Astrocyte of the hippocampus (primary cell): ENCODE measurements at places on chromosomes 1 and 21.
A peak's percentile ranks its signal among the peaks of the same experiment; 100 is the strongest.

GRCh38 chr1:181483285-181484195 lies at the start of gene CACNA1E:
Gene CACNA1E, plus strand, starts transcription at chr1:181483517. Its CDS starts 228 bp downstream, at chr1:181483745.
- DNase-seq, result no peak

DNA sequence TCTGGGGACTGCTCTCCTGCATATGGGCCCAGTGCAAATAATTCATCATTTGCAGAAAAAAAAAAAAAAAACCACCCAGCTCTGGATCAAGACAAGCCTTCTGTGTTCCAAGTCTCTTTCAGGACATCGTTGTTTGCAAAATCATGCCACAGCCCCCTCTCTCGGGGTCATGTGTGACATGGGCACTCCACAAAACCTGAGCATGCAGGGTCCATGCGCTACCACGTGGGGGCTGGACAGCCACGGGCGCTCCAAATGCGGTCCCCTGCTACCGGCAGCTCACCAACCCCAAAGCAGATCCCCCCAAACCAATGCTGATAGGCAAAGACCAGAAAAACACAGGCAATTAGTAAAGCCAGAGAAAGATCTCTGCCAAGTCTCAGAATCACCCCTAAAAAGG lies 17.6 kb downstream of the NPHP4 start:
- no peak for DNase-seq

DNA sequence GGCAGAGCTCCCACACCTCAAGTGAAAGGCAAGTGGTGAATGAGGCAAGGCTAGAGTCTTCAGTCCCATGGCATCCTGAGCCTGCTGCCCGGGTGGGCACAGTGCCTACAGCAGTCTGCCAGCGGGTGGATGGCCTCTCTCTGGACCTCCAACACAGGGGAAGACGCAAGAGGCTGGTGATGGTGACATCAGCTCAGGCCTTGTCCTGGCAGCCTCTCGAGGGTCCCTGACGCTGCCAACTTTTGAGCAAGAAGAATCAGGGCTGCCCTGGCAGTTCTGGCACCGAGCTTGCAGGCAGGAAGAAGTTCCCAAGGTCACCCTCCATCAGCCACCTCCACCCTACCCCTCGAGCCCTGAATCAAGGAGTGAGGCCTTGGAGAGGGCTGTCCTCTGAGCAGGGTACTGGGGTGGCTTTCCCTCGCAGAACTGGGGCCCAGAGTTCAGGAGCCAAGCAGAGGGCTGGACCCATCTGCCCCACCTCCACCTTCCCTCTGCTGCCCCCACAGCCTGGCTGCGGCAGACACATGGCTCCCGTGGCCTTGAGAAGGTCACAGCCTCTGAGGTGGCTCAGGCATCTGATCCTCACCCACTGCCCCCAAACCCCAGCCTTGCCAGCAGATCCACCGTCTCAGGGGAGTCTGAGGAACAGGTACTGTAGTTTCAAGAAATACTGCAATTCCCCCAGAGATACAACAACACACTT lies 5.8 kb downstream of the RAP1GAP start:
- no peak for DNase-seq

DNA sequence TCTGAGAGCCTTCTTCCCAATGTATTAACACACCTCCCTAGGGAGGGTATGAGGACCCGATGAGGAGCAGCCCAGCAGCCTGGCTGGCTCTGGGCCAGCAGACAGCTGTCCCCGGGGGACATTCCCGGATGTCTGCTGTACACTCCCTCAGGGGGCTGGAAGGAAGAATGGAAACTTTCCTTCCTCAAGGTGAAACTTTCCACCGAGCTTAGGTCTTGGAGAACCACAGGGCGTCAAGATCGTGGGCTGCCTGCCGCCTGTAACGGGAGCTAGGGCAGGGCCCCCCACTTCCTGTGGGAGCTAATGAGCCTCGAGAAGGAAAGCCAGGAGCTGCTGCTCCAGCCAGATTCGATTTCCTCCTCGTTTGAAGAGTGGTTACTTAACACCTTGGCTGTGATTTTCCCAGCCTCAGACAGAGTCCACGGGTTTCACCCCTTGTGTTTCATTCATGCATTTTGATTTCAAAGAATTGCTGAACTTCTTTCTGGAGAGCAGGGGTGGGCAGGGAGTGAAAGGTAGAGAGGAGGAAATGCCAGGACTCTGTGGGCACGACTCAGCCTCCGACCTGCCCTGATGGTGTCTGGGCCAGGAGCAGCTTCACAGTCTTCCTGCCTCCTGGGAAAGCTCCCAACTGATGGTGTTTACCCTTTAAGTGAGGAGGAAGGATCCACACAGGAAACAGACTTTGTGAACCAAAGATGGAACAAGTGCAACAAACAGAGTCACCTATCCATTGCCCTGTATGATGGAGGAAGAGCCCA lies 29.7 kb downstream of the UBE2T start:
- peak; percentile 17 for DNase-seq

DNA sequence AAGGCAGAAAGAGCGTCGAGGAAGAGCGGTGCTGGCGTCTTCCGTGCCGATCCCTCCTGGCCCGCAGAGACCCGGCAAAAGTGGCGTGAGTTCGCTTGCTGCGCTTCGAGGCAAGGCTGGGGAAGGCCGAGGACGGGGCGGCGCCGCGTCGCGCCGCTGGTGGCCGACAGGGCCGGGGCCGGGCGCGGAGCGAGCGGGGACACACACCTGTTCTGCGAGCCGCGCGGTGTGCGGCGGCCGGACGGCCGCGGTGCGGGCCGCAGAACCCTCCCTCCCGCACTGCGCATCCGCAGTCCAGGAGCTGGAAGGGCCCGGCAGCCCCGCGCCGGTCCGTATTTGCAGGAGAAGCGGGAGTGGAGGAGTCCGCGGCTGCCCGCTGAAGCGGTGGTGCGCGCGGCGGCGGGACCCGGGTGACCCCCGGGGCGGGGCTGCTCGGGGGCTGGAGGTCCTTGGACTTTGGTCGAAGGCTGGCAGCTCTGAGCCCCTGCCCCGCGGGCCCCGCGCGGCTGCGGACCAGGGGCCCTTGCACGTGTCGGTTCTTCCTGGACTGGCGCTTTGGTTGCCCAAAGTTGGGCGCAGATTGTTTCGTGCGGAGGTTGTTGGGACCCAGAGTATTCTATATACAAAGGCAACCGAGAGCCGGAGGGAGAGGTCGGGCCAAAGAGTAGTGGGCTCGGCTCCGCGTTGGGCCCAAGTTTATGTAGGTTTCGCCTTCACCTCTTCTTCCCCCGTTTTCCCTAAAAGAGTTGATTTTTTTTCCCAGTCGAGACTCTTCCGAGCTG lies 2.6 kb downstream of the RNF220 start:
- DNase-seq, result peak; percentile 52

- peak; percentile 45 for DNase-seq
These were observed 22.9 kb downstream of the S1PR1 start for GRCh38 chr1:101259744-101260148.

DNA sequence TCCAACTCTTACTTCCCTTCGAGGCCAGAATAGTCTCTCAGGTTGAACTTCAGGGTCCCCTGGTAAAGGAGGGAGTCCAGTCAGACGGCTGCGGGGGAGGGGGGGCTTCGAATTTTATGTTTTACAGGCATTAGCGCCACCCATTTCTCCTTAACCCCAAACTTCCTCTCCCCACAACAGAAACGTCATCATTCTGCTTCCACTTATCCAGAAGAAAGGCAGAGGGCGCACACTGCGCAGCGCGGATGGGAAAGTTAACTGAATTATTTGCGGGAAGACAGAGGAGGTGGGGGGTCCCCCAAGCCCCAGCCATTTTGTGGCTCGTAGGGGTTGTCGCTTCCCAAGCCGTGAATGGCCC lies 529 bp upstream of the PRMT2 start:
- peak; percentile 92 for DNase-seq

GRCh38 chr1:51280321-51280978 lies 44.4 kb downstream of the RNF11 start:
- DNase-seq, result peak; percentile 50

DNA sequence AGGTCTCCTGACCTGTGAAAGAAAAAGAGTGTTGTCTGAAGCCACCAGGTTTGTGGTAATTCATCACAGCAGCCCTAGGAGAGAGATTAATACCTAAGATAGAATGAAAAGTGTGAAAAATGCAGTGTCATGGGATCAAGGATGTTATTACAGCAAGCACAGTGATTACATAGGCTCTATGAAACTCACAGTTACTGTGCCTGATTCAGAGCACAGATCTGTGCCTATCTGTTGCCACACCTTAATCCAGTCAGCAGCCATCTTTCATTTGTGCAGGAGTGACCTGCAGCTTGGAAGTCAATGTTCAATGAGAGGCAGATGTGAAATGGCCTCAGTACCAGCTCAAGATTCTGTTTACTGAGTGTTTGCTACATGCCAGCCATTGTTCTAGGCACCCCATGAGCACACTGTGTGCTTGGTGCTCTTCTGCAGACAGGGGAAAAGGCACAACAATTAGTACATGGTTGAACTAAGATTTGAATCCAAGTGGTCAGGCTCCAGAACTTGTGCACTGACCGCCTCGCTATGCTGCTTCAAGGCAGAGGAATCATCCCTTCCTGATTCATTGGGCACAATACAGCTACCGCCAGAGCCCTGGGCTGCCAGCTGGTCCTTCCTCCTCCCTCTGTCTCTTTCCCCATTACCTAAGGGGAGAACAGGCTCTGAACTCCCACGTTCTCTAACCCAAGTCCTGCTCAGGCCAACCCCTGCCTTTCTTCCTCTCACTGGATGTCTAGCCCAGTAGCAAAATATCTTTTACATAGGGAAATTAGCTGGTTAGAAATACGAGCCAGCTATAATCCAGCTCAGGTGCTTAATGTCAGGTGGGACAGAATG lies 56.3 kb upstream of the NEK2 start:
- DNase-seq, result no peak
